ENCODE measurements at places on chromosomes 3 and 15.

- no peak for DNase-seq
Measured at GRCh38 chr3:29083081-29083480, 197.8 kb upstream of the RBMS3 start.

DNA sequence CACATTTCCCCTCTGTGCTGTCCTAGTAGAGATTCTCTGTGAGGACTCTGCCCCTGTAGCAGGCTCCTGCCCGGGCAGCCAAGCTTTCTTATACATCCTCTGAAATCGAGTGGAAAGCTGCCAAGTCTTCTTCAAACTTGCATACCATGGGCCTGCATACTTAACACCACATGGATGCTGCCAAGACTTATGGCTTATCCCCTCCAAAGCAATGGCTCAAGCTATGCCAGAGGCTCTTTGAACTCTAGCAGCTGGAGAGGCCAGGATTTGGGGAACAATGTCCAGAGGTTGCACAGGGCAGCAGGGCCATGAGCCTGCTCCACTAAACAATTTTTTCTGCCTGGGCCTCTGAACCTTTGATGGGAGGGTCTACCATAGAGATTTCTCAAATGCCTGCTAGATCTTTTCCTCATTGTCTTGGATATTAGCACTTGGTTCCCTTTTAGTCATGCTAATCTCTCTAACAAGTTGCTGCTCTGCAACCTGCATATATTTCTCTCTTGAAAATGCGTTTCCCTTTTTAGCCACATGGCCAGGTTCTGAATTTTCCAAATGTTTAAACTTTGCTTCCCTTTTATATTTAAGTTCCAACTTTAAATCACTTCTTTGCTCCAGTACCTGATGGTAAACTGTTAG lies 6.1 kb upstream of the PLSCR4 start:
- DNase-seq: no peak

- DNase-seq: no peak
Measured at GRCh38 chr3:83662381-83662960, 1296.3 kb upstream of the CADM2 start.

DNA sequence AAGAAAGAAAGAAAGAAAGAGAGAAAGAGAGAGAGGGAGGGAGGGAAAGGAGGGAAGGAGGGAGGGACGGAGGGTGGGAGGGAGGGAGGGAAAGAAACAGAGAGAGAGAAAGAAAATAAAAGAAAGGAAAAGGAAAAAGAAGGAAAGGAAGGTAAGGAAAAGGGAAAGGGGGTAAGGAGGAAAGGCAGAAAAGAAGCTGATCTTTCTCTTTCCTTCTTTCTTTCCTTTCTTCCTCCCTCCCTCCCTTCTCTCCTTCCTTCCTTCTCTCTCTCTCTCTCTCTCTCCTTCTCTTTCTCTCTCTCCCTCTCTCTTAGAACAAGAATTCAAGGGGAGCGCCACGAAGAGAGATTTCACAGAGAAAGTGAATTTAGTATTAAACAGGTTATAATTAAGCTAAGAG lies 25.8 kb upstream of the TMCC1 start:
- no peak for DNase-seq

DNA sequence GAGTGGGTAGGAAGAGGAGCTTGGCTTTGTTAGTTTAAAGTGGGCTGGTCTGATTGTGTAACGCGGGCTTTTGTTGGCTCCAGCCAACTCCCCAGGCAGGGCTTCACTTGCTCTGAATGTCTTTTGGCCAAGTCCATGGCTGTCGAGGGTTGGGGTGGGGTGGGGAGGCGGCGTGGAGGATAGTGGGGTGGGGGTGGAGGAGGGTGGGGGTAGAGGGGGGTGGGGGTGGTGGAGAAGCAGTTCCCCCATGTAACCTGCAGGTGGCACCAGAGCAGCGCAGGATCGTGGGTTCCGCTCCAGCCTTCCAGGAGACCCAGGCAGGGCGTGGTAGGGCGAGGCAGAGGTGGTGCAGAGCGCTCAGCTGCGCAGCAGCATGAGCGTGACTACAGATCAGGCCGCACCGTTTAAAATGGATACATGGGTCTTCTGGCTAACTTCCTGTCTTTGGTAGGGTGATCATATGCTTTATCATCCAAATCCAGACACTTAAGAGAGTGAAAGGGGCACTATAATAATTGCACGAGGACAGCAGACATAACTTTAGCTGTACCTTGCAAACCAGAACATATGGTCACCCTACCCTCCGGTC lies 28.3 kb downstream of the GOLGA6A start:
- DNase-seq: peak; percentile 87

DNA sequence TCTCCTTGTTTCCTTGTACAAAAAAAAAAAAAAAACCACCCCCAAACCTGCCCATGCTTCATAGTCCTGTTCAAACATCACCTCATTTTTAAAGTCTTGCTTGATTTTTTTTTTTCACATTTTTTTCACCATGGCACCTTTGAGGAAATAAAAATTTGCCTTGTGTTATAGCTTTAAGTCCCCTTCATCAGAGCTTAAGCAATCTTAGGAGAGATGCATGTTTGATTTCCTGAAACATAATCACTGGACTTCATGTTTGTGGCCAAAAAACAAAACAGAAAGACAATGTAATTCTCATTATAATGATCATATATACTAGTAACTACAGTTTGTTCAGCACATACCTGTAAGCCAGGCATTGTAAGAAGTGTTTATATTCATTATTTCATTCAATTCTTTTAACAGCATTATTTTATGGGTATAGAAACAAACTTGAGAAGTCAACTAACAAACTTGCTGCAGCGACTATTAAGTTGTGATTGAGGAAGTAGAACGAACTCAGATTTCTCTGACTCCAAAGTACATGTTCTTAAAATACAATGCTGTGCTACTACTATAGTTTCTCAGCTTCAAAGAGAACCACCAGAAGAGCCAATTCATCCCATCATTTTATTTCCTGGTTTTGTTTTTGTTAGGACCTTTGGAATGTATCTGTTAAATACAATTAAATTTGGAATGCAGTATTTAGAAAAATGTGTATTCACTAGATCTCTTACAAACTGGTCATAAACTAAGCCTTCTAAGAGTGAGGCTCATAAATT lies 203.8 kb downstream of the TCF12 start:
- DNase-seq: no peak

- DNase-seq: no peak
Measured at GRCh38 chr3:171890398-171890797, 47.2 kb downstream of the TMEM212 start.
